IgD-negative memory B cell (primary cell): ENCODE measurements at places on chromosomes 12 and 14. TPM values are rescaled to one million over a fixed set of nuclear protein-coding genes. Genes with fewer than 3 reads are reported as not detected.

EGLN3 gene
- polyA plus RNA-seq, result 0.60 TPM

SLC38A4 gene
- not detected for polyA plus RNA-seq

DAO gene
- polyA plus RNA-seq, result not detected

KRT71 gene
- not detected for polyA plus RNA-seq

AMDHD1 gene
- 2.7 TPM for polyA plus RNA-seq

LRIG3 gene
- not detected for polyA plus RNA-seq

CMKLR1 gene
- 0.64 TPM for polyA plus RNA-seq

CCER1 gene
- polyA plus RNA-seq, result not detected

CLEC6A gene
- polyA plus RNA-seq, result not detected

ANO2 gene
- not detected for polyA plus RNA-seq

FOXG1 gene
- not detected for polyA plus RNA-seq

PLXNC1 gene
- 6.6 TPM for polyA plus RNA-seq

CFAP54 gene
- polyA plus RNA-seq, result 0.13 TPM

ACVRL1 gene
- not detected for polyA plus RNA-seq

CLEC4D gene
- polyA plus RNA-seq, result not detected

POP5 gene
- polyA plus RNA-seq, result 74.2 TPM

ALDH1L2 gene
- 0.10 TPM for polyA plus RNA-seq

SYT1 gene
- 1.6 TPM for polyA plus RNA-seq

NEUROD4 gene
- not detected for polyA plus RNA-seq

FOXN4 gene
- polyA plus RNA-seq, result not detected

HOXC11 gene
- not detected for polyA plus RNA-seq

ASPG gene
- not detected for polyA plus RNA-seq
